ENCODE measurements at places on chromosomes 12 and 14.

DNA sequence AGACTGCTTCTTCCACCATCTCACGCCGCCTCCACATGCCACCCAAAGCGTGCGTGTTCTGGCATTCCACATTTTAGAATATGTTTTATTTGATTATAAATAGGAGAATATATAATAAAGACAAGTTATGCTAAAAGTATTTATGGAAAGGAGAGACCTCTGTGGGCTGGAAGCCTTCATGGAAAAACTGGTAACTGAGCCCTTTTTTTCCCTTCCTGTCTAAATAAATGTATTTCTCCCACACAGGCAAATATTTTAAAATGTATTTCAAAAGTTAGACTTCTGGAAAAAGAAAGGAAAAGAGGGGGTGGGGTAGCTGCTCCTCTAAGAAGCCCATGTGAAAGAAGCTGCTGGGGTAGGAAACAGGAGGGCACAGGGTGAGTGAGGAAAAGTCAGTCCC is 16.1 kb upstream of the NR4A1 start:
- DNase-seq = no peak

- DNase-seq = no peak
These were observed 44.8 kb downstream of the CLMN start for GRCh38 chr14:95274874-95275273.

GRCh38 chr14:103333754-103334643 is at the start of gene EIF5:
Gene EIF5 (plus strand): TSS chr14:103334237. CDS start chr14:103335861, 1,624 bp downstream.
- DNase-seq = peak; percentile 99

GRCh38 chr12:107368586-107368985 is 275.2 kb upstream of the CRY1 start:
- no peak for DNase-seq

GRCh38 chr14:54719406-54719805 is 152.5 kb downstream of the SAMD4A start:
- no peak for DNase-seq

DNA sequence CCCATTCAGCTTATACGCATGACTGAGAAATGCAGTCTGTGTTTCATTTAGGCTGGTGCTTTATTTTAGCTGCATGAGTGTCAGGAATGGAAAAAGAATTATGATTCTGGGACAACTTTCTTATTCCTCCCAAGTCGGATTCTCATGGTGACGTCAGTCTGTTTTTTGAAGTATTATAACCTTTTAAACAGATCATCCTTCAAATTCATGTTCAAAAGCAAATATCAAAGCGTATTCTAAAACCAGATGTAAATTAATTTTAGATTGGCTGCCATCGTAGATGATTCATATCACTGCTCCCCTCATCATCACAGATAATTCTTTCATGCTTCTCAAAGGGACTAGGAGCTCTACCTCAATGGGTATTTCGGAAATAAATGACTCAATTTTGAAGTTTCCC is 15.0 kb downstream of the FNTB start:
- DNase-seq = no peak

DNA sequence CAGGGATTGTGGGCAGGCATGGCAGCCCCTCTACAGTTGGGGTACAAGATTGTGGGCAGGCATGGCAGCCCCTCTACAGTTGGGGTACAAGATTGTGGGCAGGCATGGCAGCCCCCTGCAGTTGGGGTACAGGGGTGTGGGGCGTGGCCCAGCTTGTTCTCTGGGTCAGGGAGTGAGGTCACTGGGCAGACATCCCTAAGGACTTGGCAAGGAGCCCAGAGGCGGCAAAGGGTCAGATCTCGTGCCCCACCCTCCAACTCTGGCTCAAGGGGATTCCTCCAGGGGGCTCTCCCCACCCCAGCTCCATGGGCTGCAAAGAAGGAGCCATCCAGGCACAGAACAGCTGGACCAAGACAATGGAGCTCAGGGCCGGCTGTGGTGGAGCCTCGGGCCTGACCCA is 25.8 kb upstream of the NUDT14 start:
- DNase-seq = no peak

DNA sequence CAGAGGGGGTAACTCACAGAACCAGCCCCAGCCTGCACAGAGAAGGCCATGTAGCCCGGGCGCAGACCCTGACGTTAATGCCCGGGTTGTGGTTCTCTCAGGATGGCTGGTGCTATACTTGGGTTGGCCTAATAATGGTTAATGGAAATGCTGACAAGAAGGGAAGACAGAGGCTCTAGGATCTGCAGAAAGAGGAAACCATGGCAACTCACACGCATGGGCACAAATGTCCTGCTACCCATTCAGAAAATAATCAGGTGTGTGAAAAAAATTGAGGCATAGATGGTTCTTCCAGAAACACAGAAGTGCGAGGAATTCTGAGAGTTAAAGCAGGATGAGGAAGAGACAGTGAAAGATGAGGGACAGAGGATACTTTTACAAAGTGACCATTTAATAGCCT is 33.8 kb downstream of the APPL2 start:
- no peak for DNase-seq

DNA sequence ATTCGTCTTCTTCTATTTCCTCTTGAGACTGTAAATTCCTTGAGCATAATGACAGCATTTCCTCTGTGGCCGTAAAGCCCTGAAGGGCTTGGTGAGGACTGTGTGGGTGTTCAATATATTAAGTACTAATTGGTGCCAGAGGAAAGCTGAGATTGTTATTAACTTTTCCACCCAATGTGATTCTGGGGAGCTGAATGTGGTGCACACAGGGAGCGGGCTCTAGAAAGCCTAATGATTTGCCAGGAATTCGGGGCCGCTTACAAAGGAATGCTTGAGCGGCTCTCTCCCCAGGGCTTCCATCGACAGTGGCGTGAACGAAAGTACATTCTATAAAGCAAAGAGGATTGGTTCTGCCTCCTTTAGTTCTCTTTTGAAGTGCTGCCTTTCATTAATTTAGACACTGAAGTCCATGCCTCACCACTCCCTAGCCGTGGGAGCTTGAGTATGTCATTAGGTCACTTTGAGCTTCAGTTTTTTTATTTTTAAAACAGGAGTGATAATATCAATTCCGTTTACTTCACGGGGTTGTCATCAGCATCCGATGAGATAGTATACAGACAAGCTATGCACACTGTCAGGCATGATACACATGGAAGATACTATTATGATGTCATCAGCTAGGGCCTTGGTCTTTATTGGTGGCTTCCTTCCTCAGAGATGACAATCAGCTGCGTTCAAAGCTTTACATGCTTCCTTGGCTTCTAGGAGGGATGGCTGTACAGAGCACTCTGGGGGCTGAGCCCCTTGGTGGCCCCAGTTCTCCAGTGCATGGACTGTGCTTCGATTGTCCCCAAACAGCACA is 11.0 kb upstream of the GSG1 start:
- DNase-seq = no peak

- DNase-seq = no peak
These were observed 11.7 kb upstream of the MMP17 start for GRCh38 chr12:131816495-131816894.

DNA sequence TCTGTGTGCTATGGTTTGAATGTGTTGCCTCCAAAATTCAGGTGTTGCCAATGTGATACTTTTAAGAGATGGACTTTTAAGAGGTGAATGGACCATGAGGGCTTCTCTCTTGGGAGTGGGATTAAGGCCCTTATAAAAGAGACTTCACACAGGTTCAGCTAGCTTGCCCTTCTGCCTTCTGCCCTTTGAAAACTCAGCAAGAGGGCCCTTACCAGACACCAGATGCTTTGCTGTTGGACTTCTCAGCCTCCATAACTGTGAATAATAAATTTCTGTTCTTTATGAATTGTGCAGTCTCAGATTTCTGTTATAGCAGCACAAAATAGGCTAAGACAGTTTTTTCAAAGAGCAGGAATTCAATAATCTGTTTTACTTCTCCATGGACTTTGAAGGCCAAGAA is 86.1 kb downstream of the DIP2B start:
- no peak for DNase-seq

DNA sequence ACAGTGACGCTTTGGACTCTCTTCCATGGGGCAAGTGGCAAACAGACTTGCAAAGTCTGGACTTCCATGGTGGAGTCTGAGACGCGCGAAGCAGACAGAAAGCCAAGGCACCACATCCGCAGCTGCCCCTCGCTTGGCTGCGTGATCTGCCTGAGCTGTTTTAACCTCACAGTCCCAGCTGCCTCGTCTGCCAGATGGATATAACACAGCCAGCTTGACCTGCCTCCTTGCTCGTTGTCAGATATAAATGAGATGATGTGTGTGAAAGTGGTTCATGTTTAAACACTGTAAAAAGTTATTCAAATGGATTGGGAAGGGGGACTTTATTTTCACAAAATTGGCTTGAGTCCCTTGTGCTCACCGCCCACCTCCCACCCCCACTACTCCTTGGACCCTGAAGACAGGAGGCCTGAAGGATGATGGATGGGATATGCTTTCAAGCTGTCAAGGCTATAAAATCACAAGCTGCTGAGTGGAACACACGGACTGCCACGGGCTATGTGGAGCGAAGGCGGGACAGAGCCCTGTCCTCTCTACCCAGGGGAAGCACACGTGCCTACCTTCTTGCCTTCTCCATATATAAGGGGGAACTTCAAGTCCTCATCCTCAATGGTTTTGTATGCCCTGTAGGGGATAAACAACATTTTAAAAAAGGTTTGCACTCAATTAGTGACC is 226.9 kb downstream of the MON2 start:
- no peak for DNase-seq

DNA sequence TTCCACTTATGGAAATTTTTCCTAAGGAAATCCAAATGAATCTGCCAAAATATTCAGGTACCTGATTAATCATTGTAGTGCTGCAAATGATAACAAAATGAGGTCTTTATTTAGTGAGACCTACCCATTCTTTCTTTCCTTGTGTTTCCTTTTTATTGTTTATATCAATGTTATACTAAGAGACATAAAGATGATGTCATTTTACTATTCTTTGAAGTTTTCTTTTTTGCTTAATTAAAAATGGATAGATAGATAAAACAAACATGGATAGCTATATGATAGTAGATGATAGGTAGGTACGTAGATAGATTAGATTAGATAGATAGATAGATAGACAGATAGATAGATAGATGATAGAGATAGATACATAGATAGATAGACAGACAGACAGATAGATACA is 669.5 kb upstream of the TBX3 start:
- no peak for DNase-seq

- DNase-seq = no peak
These were observed 124.3 kb downstream of the ZFP36L1 start for GRCh38 chr14:68668531-68668930.

- DNase-seq = no peak
These were observed 9.9 kb downstream of the HECTD1 start for GRCh38 chr14:31197671-31198070.

- no peak for DNase-seq
These were observed 270.4 kb downstream of the NEDD1 start for GRCh38 chr12:97177481-97177880.

GRCh38 chr12:52628111-52628507 is 9.8 kb upstream of the KRT73 start:
- DNase-seq = no peak

DNA sequence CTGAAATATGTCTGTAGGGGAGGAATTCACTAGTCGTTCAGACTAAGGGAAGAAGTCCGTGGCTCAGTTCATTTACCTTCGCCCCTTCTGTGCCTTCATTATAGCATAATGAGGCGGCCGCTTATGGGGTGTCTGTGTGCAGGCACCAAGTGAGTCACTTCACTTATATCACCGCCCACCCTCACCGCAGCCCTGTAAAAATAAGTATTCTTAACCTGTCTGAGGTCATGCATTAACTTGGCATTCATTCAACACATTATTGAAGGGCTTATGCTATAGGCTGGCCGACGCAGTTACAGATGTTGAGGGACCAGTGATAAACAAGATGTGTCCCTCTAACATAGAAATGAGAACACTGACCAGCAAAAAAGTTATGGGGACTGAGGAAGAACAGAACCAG is 47.7 kb upstream of the PTCSC3 start:
- no peak for DNase-seq

DNA sequence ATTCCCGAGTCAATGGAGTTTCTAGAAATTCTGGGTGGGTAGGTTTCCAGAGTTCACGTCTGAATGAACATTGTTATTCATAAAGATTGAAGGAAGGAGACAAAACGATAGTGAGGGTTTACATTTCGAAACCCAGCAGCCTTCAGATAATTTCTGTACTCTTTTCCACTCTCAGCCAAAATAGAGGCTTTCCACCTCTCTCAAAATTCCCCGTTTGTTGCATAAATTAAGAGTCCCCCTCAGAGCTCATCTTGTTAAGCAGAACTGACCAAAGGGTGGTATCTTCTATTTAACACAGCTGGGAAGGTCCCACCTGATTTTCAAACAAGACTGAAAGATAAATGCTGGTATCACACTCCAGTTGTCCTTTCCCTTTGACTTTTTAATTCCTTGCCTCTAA is 21.5 kb upstream of the YARS2 start:
- DNase-seq = no peak

GRCh38 chr12:79706676-79707075 is 15.9 kb upstream of the PAWR start:
- DNase-seq = no peak

DNA sequence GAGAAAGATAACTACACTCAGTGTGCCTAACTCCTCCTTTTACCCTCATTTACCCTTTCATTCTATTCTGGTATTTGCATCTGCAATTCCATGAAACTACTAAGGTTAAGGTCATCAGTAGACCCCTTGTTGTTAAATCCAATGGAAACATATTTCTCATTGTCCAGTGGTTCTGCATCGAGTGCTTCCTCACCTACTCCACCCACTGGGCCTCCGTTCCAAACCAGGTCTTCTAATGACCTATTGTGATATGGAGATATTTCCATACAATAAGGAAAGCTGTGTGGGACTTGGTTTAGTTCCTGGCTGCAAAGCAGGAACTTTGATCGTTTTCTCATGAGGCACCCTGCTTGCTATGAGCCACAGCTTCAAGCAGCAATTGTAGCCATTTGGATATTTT is 99.5 kb upstream of the FSCB start:
- no peak for DNase-seq

- no peak for DNase-seq
These were observed 25.9 kb downstream of the SLC25A47 start for GRCh38 chr14:100348784-100349685.

DNA sequence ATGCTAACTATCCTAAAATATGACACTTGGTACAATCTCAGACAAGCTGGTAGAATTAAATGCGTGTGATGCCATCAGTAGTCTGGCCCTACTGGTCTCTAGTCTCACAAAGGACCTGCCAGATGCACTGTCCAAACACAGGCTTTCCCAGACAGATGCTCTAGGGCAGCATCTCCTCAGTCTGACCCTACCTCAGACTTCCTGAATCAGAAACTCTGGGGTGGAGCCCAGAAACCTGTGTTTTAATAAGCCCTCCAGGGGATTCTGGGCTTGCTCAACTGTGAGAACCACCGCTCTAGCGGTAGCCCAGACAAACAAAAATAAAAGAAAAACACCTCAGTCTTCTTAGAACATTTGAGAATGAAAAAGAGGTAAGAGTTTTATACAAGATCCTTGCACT is 48.0 kb downstream of the BDKRB1 start:
- no peak for DNase-seq

Measured in stimulated activated CD4-positive, alpha-beta T cell treated with anti-CD3 and anti-CD28 coated beads, Interleukin-2, amount 100 ng/mL, for 4 hours (primary cell).